NCI-H1436 (cell line): ENCODE measurements at places on chromosomes 11 and 22.

DNA sequence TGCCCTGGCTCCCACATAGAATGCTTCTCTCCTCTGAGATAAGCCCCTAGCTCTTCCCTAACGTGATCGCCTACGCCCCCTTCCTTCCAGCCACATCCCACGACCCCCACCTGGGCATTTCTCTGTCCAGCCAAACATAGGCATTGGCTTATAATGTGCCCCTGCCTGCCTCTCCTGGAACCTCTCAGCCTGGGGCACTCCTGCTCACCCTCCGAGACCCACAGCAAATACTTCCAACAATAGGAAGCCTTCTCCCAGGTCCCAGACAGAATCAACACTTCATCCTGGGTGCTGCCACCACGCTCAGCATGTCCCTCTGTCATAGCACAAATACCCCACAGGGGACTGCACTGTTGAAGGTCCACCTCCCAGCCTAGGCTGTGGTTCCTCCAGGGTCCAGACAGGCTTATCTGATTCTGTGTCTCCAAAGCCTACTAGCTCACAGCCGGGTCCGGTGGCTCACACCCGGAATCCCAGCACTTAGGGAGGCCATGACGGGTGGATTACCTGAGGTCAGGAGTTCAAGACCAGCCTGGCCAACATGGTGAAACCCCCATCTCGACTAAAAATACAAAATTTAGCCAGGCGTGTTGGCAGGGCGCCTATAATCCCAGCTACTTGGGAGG, 24.2 kb upstream of the TMPRSS4 start:
- DNase-seq, result no peak

DNA sequence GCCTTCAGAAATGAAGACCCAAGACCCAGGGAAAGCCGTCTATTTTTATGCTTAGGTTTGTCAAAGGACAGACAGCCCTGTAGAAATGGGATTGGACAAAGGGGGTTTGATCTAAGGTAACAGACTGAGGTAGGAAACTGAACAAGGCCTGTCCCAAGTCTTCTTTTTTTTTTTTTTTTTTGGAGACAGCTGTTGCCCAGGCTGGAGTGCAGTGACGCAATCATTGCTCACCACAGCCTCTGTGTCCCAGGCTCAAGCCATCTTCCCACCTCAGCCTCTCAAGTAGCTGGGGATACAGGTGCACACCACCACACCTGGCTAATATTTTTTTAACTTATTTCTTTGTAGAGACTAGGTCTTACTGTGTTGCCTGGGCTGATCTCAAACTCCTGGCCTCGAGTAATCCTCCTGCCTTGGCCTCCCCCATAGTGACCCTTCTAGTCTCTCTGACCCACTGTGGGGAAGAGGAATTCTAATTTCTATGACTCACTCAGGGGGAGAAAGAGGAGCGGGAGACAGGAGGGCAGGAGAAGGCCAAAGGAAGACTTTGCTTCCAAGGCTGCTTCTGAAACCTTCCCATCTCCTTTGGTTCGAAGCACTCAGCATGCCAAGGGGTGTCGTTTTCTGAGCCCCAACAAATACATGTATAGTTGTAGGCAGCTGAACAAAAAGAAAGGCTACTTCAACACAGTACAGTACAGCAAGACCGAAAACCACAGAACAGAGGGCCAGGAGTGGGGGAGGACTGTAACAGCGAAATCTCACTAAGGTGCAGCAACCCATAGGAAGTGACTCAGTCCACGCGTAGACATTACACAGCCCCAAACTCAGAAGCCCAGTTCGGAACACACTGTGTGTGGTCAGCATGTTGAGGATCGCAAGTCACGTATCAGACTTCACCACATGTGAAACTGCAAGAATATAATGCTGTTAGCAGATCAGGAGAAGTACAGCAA, 872 bp downstream of the TMA7B start:
- DNase-seq, result no peak

GRCh38 chr11:8342821-8343681, 79.4 kb upstream of the LMO1 start:
- no peak for DNase-seq

- DNase-seq, result no peak
Observed at GRCh38 chr11:110728883-110729282, 16.6 kb upstream of the ARHGAP20 start.

DNA sequence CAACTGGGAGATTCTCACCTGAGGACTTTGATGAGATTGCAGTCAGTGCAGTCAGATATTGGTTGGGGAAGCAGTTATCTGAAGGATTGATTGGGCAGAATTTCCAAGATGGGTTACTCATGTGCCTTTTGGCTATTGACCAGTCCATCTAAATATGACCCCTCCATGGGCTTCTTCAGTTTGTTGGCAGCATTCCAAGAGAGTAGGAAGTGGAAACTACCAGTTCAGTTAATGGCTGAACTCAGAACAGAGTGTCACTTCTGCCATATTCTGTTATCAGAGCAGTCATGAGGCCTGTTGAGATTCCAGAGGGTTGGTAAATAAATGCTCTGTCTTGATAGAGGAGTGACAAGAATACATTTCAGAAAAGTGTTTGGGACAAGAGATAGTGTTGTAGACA, 71.0 kb downstream of the CYP2R1 start:
- no peak for DNase-seq

GRCh38 chr22:50267591-50268390, 2.4 kb downstream of the MAPK11 start:
- DNase-seq, result no peak

DNA sequence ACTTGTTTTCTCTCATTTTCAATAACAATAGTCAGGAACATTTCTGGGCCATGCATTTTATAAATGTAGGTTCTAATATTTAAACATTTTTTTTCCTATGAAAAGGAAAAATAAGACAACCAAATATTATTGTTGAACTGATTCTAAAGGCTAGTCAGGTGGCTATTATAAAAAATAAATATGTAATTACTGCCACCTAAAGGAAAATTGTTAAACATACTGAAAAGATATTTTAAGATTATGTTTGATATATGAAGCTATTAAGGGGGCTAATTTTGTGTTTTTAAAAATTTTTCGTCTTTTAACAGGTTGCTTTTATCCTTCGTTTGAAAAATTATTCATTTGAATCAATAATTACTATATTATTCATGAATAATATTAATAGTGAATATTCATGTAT, 62.2 kb upstream of the FDX1 start:
- DNase-seq, result no peak

DNA sequence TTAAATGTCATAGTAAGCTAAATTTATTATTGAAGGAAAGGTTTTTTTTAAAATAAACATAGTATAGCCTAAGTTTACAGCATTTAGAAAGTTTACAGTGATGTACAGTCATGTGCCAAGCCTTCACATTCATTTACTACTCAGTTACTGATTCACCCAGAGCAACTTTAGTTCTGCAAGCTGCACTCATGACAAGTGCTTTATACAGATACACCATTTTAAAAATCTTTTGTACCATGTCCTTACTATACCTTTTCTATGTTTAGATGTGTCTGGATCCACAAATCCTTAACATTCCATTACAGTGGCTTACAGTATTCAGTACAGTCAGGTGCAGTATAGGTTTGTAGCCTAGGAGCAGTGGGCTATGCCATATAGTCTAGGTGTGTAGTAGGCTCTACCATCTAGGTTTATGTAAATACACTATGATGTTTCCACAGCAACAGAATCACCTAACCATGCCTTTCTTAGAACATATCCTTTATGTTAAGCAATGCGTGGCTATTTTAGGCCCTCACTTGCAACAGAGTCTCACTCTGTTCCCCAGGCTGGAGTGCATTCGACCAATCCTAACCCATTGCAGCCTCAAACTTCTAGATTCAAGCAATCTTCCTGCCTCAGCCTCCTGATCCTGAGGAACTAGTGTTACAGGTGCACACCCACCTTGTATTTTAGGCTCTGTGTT, 79.5 kb upstream of the SLC25A18 start:
- no peak for DNase-seq

DNA sequence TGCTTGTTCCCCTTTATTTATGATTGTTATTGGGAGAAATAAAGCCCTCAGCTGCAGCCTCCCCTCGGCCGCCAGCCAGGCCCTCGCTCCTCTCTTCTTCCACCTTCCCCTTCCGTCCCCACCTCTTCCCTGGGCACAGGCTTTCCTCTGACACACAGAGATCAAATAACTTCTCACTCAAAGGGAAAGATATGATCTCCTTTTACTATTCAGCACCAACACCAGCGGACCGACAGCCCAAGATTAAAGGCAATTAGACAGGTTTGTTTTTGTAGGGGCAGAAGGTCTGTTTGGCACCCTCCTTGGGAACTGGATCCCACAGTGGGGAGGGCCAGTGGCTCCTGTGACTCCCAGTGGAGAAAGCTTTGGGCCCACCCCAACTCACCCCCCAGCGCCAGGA, 23.0 kb downstream of the NECTIN1 start:
- DNase-seq, result no peak

DNA sequence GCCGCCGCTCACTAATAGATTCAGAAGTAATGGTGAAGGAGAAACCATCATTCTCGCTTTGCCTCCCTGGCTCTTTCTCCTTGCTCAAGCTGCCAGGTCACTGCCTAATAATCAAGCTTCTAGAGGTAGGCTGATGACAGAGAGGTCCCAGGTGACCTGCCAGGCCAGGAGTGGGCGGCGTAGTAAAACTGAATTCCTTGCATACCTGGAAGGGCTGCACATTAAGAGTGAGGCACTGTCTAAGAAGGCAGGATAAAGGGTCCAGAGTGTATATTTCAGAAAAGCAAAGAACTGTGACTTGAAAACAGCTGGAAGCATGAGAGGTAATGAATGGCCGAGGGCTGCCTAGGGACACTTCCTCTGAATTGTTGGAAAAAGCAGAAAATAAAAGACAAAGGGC, 4.1 kb downstream of the SYT13 start:
- no peak for DNase-seq

GRCh38 chr11:120272303-120272702, 32.4 kb downstream of the POU2F3 start:
- DNase-seq, result no peak
